CD4-positive, alpha-beta memory T cell (primary cell): ENCODE measurements at places on chromosomes 13 and 19.

DNA sequence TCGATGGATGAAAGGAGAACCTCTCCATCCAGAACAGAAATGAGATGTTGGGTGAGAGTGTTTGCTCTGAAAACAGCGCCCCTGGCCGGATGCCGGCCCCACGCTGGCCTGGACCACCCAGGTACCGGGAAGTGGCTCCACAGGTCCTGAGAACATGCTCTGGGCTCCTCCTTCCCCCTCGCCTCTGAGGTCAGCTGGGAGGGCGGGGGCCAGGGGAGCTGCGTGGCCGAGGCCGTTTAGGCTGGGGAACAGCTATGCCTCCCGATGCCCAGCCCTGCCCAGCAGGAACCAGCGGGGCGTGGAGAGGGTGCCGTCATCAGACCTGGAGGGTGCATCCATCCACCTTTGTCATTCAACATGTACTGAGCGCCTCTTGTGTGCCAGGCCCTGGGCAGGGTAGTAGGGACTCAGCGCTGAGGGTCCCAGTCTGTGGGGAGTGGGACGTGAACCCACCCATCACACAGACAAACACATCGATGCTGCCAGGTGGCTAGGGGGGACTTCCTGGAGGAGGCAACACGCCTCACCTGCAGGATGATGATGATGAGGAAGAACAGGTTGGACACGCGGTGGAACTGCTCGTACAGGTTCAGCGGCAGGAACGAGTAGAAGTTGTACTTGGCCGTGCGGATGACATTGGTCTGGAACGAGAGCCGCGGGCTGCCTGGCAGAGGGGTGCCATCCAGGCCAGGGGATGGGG, 4.2 kb downstream of the ATP8B3 start:
- DNase-seq: no peak

GRCh38 chr13:59651479-59651878, 512.2 kb downstream of the DIAPH3 start:
- no peak for DNase-seq

- no peak for DNase-seq
Measured at GRCh38 chr13:23766939-23767338, 122.3 kb downstream of the MIPEP start.

DNA sequence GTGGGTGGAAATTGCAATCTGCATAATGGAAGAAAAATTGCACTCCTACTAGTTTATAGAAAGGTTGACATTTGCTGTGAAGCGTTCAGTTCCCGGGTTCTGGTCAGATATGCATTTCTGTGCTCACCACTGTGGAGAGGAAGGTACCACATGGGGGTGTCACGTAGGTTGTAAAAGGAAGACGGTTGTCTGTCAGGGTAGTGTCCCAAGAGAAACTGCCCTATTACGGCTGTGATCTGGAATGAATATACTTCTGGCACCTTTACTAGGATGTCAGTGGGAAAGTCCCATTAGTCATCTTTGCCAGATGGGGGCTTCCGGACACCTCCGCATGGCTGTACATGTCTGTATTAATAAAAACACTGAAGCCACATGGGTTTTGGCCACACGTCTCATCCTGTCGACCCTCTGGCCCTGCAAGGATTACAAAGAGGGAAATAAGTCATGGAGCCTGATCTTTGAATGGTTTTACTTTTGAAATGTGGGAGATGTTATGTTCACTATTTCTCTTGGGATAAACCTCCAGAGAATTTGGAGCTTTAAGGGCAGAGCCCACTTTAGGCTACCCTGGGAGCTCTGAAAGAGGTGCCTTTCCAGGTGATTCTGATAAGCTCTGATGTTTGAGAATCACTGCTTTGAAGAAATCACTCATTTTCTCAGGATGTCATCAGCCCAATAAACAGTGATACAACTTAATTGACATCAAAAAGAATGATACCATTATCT, 133.9 kb downstream of the AKAP11 start:
- DNase-seq: peak; percentile 17

DNA sequence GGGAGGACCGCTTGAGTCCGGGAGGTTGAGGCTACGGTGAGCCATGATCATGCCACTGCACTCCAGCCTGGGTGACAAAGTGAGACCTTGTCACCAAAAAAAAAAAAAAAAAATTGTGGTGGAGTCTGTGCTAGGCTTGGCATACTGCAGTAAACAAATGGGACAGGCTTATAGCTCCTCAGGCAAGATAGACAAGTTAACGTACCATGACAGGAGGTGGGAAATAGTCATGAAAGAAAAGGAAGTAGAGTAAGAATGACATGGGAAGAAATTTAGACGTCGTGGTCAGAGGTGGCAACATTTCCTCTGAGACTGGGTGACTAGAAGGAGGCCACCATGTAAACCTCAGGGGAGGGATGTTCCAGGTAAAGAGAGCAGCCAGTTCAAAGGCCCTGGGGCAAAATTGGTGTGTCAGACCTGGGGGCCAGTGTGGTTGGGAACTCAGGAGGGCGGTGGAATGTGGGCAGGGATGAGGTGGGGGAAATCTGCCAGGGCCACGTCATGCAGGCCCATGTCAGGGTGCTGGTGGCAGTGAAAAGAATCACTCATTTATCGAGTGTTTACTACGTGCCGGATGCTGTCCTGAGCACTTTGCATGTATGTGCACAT, 5.6 kb downstream of the SNRPA start:
- DNase-seq: no peak

- DNase-seq: no peak
Measured at GRCh38 chr13:95247852-95248251, 53.4 kb downstream of the ABCC4 start.

DNA sequence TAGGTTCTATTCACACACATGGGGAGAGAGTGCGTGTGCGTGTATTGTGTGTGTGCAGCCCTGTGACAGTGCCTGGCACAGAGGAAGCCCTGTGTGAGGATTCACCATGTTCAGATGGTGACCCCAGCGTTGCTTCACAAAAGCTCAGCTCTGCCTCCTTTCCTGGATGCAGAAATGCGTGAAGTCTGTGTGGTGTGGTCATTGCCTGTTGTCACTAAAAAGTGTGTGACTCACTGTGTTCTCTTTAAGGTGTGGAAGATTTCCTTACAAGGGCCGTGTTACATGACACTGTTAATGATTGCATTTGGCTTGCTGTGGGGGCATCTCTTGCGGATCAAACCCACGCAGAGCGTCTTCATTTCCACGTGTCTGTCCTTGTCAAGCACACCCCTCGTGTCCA, 19.5 kb upstream of the DCUN1D2 start:
- DNase-seq: no peak

GRCh38 chr13:29589234-29589633, 6.3 kb downstream of the SLC7A1 start:
- DNase-seq: no peak

- no peak for DNase-seq
Measured at GRCh38 chr13:32733690-32734089, 147.4 kb downstream of the PDS5B start.
